ENCODE measurements at places on chromosomes 1 and 21.

DNA sequence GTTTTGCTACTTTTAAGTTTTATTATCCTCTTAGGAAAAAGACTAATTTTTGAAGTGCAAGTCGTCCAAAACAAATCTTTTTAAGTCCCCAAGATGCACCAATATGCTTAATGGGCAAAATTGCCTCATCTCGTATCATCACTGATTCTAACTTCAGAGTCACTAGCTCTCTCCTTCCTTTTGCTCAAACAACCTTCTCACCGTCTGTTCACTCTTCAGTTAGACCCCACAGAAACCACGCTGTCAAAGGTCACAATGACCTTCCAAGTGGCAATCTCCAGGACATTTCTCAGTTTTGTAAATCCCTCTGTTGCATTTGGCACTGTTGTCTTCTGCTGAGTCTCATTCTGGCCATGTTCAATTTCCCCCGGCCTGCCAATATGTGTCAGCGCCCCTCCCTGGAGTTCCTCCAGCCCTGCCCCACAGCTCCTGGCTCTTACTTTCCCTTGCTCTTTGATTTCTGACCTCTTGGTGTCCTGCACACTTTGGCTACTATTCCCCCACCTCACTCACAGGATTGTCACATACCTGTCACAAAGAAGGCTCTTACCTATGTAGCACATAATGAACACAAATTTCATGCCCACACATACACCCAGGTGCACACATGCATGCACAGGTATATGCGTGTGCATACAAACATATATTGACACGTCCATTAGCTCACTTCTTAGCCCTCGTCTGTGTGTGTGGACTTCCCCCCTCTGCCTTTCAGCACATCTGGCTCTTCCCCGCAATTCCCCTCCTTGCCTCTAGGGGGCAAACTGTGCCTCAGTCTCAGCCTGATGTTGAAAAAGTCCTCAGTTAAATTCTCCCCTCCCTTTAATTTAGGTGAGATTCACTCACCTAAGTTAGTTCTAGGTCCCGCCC lies 354.0 kb upstream of the DUSP10 start:
- DNase-seq, result peak; percentile 75

DNA sequence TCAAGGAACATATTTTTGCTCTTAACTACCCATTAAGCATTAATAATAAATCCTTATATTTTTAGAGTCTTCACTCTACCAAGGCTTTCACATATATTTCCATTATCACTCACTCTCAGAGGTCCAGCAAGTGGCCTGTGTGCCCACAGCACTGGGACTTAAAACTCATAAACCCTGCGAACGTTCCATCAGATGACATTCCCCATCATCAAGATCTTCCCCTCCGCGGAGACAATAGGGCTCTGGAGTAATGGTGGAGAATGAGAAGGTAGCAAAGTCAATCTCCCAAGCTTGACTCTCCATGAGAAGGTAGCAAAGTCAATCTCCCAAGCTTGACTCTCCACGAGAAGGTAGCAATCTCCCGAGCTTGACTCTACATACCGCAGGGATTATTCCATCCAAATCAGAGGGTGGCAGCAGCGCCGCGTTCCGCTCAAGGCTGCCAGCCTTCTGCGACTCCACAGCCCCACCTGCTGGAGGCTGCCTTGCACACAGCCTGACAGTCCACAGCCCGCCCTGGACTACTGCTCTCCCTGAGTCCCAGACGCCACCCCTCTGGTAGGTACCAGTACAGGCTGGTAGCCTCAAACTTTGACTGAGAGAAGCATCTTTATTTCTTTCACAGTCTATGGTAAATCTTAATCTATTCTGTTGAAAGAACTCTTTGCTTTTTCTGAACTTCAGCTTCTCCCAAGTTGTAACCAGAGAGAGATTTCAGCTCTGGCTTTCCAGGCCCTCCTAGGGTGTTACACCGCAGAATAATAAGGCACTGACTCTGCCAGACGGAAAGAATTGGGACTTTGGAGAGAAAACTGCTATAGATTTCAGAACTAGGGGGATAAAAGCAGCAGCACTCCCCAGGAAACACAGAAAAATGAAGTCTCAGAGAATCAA lies 26.4 kb upstream of the CTTNBP2NL start:
- DNase-seq, result peak; percentile 88

DNA sequence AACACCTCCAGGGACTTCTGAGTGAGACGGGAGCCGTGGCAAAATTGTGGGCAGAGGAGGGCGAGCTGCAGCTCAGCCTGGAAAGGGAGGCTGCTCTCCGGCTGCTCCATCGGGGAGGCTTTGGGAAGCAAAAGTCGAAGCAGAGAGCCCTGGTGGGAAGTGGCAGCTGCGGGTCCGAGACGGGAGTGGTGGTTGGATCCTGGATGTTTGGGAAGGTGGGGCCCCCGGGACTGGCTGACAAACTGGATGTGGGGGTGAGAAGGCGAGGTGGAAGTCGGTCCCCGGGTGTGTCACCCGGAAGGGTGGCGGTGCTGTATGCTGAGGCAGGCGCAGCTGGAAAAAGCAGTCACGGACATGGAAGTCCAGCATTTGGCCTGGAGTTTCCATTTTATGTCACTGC lies 52.1 kb downstream of the KCNAB2 start:
- DNase-seq, result no peak

DNA sequence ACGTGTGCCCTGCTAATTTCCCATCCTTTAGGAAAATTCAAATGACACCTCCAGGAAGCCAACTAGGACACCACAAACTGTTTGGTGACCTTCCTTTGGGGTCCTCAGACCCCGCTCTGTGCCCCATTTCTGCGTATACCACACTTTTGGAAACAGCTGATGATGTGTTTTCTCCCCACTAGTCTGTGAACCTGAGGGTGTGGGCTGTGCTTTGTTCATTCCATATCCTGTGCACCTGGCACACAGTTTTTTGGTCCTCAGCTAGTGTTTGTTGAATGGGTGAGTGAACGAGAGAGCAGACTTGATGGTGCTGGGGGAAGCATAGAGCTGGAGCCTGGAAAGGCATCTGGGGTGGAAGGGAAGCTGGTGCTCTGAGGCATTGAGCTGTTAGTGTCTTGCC lies 48.6 kb downstream of the RPS6KA1 start:
- no peak for DNase-seq

DNA sequence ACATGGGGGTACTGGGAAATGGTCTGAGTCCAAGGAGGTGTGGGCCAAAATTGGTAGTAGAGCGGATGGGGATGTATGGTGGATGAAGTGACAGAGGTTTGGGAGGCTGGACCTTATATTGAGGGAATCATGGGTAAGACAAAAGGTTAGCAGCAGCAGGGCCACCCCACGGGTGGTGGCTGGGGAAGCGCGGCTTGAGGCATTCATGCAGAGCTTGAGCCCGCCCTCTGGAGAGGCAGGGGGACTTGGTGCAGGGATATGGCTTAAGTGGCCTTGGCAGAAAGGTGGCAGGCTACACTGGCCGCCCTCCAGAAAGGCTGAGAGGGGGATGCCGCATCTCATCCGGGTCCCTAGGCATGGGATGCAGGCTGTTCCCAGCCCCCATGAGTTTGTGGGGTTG lies 31.5 kb downstream of the HMGB4 start:
- DNase-seq, result no peak

DNA sequence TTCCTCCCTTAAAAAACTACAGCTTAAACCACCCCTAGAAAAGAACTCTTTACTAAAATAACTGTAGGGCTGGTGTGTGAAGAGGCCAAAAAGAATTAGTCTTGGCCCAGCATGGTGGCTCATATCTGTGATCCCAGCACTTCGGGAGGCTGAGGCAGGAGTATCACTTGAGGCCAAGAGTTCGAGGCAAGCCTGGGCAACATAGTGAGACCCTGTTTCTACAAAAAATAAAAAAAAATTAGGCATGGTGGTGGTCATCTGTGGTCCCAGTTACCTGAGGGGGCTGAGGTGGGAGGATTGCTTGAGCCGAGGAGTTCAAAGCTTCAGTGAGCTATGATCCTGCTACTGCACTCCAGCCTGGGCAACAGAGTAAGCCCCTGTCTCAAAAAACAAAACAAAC lies 44.9 kb downstream of the BCAR3 start:
- DNase-seq, result no peak

DNA sequence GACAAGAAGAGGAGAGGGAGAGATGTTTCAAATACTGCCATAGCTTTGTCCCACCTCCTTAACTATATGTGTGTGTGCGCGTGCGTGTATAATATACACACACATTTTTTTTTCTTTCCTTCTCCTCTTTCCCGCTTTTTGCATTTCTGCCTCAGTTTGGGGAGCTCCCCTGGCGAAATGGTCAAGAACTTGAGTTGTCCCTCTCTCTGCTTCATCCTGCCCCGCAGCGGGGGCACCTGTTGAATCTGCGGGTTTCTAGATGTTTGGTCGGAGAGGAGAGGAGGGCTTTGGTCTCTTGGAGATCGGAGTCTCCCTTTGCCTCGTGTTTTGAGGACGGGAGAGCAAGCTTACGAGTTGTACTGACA lies 504 bp downstream of the SCCPDH start:
- no peak for DNase-seq

GRCh38 chr1:41650028-41650880 lies 165.8 kb upstream of the EDN2 start:
- DNase-seq, result peak; percentile 50

DNA sequence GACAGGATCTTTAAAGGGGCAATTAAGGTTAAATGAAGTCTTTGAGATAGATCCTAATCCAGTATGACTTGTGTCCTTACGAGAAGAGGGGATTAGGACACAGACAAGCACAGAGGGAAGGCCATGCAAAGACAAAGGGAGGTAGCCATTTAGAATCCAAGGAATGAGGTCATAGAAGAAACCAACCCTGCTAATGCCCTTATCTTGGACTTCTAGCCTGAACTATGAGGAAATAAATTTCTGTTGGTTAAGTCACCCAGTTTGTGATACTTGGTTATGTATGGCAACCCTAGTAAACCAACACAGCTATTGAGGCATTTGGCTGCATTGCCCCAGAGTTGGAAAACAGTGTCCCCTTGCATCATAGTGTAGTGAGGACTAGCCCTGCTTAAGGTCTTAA lies 121.3 kb downstream of the MAST2 start:
- no peak for DNase-seq

DNA sequence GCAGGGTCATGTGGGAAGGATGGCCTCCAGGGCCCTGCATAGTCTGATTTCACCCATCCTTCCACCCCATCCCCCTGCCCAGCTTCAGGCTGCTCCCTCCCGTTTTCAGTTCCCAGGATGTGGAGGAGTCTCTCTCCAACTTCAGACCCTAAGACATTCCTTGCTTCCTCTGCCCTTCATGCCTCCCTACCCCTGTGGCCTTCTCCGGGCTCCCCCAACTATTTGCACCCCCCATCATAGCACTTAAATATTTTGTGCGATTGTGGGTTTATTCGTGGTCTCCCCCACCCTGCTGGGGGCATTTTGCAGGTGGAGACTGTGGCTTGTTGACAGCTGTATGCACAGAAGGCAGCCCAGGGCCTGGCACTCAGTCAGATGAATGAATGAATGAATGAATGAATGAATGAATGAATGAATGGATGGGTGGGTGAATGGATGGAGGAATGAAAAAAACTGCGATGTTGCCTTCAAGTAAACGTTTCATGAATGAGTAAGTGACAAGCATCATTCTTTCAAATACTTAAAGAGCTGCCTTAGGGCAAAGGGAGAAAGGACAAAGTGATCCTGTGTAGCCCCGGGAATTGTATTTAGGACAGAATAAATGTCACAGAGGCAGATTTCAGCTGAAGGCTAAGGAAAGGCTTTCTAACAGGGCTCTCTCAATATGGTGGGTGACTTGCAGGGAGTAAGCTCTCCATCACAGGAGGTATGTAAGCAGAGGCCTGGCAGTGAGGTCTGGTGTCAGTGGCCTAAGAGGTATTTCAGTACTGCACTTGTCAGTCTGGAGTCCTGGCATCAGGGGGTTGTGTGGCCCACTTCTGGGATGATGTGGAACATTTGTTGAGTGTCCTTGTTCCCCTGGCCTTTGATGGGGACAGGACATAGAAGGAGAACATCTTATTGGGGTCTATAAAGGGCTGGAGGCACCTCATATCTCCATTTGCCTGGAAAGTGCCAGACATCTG lies 156.4 kb downstream of the PTPRU start:
- DNase-seq, result no peak

- DNase-seq, result no peak
Observed at GRCh38 chr1:115186711-115187265, 97.5 kb upstream of the TSPAN2 start.

DNA sequence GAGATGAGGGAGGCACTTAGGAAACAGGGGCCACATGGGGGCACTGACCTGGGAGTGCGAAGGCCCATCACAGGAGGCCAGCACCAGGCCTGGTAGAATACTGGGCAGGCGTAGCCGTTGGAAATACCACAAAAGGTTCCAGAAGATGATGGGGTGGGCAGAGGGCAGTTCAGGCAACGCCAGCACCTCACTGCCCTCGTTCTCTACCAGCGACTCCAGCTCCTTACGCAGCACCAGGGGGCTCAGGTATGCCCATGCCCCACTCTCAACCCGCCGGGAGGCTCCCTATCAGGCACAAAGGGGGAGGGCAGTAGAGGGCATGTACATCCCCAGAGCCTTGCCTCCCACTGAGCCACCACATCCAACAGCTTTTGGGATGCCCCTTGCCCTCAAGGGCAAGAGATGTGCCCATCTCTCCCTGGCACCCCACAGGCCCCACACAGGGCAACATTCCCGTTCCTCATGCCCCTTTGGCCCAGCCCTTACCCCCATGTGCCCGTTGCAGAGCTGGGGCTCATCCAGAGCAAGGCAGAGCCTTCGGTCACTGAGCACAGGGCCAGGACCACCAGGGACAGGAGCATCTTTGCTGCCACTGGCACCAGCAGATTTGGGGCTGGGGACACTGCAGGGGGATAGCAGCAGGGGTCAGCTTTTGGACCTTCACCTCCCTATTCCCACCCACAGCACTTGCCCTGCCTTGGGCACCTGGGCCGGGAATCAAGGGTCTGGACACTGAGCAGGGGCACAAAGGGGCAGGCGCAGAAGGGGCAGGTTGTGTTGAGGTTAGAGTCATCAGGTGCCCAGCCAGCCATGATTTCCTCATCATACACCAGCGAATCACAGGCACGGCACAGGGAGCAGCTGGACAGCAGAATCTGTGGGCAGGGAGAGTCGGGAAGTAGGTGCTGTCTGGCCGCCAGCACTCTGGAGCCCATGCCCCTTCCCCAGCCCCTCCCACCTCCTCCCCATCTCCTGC lies 9.7 kb upstream of the GATAD2B start:
- peak; percentile 14 for DNase-seq

- DNase-seq, result no peak
Observed at GRCh38 chr1:185033686-185034085, 11.7 kb upstream of the RNF2 start.

GRCh38 chr1:180503280-180503862 lies 994 bp upstream of the ACBD6 start:
- DNase-seq, result no peak

DNA sequence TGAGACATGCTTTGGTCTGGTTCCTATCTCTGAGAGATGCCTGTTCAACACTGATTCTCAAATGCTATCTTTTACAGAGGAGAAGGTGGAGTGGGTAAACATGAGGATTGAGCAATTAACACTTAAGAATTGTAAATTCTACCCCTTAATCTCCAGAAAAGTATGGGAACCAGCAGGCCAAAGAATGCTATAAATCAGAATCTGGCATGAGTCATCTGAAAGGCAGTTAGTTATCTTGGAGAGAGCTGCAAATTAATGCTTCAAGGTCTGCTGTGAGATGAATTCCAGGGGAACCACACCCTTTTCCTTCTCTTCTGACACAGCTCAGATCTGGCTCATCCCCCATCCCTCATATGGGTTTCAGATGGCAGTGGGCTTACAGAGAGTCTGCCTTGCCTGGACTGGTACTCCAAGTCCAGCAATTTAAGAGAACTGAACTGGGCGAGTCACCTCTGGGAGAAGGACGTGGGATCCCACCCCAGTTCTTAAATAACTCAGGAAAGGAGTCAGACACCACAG lies 5.2 kb downstream of the S100A10 start:
- no peak for DNase-seq
